Activated CD4-positive, alpha-beta T cell treated with anti-CD3 and anti-CD28 coated beads, Interleukin-2, amount 50 U/mL, for 48 hours (primary cell): ENCODE measurements at places on chromosomes 3 and 15.

DNA sequence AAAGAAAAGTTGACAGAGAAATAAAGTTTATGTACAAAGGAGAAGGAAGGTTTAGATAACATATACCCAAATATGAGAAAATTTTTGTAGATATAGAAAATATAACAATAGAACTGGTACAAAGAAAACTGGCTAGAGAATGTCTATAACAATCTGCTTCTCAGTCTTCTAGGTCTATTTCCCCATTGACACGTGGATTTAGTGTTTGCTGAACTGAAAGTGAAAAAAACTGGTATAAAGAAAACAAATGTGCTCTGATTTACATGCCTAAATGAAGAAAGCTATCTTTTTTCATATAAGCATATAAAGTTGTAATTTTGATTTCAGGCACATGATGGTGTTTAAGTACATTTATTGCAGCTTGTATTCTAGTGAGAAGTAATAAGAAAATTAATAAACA lies 9.8 kb downstream of the KCNMB2 start:
- DNase-seq = no peak

GRCh38 chr15:45486317-45486716 lies 36.2 kb downstream of the SLC30A4 start:
- no peak for DNase-seq

DNA sequence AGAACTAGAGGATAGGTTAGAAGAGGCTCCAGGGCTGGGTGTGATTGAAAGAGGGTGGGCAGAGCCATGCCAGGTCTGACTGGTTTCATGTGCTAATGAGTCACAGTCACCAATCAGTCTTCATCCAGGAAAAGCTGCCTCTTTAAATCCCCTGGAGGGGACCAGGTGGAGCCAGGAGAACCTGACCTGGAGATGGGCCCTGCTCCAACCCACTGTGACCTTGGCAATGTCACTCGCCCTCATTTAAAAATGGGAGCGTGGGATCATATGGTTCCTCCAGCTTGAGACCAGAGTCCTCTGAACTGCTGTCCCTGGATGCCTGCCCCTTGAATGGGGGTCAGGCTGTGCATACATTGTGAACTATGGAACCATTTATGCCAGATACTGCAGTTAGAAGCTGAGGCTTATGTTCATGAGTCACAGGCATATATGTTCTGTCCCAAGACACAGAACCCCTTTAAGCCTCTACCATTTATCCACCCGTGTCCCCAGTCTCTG lies 23.0 kb downstream of the HES1 start:
- DNase-seq = no peak

GRCh38 chr3:17579289-17580031 lies 163.0 kb downstream of the TBC1D5 start:
- DNase-seq = no peak

- DNase-seq = no peak
Measured at GRCh38 chr15:60941448-60941847, 287.7 kb downstream of the RORA start.

- no peak for DNase-seq
Measured at GRCh38 chr15:65375871-65376607, 1.8 kb downstream of the IGDCC3 start.

DNA sequence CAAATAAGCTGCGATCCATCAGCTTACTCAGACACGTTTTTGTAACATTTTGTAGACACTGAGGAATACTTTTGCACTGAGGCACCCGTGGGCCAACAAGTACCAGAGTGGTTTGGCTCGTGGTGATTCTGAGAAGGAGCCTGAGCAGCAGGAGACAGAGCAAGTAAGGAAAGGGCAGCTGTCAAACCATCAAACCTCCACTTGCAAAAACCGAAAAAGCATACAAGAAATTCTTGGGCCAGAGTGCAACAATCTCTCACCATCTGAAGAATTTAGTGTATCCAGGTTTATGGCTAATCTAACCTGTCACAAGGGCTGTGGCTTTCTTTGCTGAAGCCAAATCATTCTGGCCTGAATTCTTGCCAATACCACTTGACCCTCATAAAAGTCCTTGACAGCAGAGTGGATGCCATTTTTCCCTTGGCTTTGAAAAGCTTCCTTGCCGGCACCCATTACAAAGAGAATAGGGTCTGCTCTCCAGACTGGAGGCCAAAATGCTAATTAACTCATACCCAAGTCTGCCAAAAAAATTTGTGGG lies 56.7 kb downstream of the MYO1E start:
- DNase-seq = no peak

DNA sequence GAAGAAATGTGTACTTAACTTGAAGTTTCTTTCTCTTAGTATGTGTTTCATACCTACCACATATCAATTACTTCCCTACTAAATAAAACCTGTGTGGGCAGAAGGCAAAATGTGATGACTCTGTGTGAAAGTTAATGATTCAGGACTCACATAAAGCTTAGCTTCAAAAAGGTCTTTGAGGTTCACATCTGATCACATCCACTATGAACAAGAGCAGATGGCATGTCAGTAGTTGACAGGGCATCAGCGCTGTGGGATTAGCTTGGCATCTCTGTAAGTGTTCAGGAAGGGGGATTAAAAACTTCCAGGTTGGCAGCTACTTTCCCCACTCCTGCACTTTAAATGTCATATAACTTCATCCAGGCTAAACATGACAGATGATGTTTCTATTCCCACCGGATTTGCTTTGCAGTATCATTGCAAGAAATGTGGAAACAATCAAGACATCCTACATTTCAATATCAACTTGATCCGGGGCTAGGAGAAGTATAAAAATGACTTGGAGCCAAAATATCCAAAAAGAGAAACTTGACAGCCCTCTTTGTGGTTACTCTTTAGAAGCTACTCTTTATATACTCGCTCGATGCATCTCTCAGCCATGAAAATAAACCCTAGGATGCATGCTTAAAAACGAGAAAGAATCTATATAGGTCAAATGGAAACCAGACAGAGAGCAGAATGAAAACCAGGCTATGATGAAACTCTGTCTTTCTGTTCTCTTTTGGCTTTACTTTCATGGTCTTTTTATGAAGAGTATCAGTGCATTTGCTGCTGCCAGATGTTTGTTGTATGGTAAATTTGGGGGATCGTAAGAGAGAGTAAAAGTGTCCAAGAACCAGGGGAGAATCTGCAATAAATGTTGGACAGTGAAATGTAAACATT lies 273.1 kb upstream of the ALCAM start:
- no peak for DNase-seq

DNA sequence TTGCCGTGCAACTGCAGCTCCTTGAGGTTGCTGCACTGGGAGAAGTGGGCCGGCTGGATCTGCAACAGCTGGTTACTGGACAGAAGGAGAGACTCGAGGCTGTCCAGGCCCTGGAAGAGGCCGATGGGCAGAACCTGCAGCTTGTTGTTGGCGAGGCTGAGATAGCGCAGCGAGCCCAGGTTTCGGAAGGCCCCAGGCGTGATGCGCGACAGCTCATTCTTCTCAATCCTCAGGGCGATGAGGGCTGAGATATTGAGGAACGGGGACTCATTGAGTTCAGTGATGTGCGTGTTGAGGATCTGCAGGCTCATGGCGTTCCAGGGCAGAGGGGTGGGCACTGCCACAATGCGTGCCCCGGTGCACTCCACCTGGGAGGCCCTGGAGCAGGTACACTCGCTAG lies 9.0 kb downstream of the LRRC15 start:
- no peak for DNase-seq

- DNase-seq = no peak
Measured at GRCh38 chr3:184645336-184645735, 66.5 kb downstream of the MAGEF1 start.

- DNase-seq = no peak
Measured at GRCh38 chr15:66138096-66138783, 115.3 kb downstream of the MEGF11 start.

DNA sequence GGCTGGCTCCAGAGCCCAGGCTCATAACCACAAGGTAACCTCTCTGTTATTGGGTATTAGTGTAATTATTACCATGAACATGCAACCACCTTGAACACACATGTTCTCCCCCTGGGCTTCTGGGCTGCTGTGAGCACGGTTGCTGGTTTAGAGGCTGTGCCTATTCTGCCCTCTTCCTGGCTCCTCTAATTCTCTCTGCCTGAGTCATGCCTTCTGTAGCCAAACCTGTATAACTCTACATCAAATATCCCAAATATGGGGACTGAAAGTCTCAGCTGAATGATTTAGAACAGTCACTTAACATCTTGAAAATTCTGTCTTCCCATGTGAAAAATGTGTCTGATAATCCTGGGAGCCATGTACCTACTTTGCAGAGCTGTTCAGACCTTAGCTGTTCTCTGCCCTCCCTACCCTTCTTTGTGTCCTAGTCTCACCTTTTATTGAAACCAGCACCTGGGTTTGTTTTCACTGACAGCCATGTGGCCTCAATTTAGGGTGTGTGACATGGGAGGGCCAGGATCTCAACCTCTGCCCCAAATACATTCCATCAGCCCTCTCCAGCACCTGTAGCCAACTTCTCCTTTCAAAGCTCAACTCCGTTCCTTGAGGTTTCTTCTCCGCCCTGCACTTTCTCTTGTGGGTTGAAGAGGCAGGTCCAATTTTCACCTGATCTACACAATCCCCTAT lies 60.7 kb downstream of the PDZRN3 start:
- no peak for DNase-seq

- no peak for DNase-seq
Measured at GRCh38 chr15:38190501-38190900, 62.1 kb upstream of the SPRED1 start.

DNA sequence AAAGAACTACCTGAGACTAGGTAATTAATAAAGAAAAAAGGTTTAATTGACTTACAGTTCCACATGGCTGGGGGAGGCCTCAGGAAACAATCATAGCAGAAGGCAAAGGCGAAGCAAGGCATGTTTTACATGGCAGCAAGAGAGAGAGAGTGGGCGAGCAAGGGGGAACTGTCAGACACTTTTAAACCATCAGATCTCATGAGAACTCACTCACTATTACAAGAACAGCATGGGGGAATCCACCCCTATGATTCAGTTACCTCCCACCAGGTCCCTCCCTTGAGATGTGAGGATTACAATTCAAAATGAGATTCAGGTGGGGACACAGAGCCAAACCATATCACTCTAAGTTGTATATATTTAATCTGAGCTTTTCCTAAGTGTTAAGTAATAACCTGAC lies 79.0 kb upstream of the MLF1 start:
- DNase-seq = no peak

- no peak for DNase-seq
Measured at GRCh38 chr3:182180654-182181385, 469.1 kb downstream of the SOX2 start.

DNA sequence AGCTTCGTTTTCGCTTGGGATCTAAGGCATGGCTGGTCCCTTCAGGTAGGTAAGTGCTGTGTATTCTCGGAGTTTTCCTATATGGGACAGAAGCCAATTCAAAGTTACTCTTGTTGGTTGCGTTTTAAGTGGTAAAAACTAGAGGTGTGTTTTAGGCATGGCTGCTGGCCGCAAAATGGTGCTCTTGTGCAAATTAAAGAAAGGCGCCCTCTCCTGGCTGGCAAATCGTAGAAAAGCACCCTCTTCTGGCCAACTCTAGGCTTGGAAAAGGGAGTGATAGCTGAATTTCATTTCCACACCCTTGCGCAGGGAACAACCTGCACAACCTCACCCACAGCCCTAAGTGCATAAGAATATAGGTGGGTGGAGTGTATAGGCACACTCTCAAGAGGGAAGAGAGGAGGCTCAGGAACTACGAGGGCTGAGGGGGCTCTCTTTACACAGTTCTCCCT lies 23.5 kb downstream of the DRD3 start:
- peak; percentile 49 for DNase-seq

- DNase-seq = no peak
Measured at GRCh38 chr15:101105059-101105891, 146.6 kb downstream of the CHSY1 start.

DNA sequence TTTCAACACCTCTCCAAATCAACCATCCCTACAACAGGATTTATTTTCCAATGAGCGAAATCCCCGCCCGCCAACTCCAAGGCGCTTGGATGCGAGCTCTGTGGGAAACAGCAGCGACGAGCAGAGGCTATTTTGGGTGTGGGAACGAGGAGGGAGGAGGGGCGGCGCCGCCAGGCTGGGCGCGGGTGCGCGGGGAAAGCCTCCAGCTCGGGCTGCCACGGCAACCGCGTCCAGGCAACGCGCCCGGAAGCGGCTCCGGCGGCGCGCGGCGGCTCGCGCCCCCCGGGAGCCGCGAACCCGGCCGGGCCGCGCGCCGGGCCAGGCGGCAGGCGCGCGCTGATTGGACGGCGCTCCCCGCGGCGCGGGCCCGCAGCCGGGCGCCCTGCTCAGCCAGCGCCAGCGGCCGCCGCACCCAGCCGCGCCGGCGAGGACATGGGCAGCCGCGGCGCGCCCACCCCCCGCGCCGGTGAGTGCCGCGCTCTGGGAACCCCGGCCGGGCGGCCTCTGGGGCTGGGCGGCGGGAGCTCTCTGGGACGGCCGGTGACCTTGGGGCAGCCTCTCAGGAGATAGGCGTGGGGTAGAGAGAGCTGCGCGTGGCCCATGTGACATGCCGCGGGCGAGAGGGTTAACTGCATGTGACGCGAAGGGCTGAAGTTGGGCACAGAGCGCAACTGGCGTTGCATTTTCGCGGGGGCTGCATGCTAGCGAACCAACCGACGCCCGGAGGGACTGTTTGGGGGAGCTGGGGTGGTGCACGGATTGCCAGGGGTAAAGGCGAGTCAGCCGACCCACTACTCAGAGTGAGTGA lies at the start of gene FAM81A:
FAM81A (plus strand) TSS at position 370 of the 808 bp plus-strand sequence. CDS start 20,441 bp downstream, outside the sequence.
- DNase-seq = peak; percentile 49

- DNase-seq = no peak
Measured at GRCh38 chr3:150602426-150603152, 532 bp upstream of the SELENOT start.

- DNase-seq = no peak
Measured at GRCh38 chr3:79047581-79047980, 720.2 kb downstream of the ROBO1 start.

- DNase-seq = no peak
Measured at GRCh38 chr3:16407366-16407765, 106.1 kb downstream of the RFTN1 start.

DNA sequence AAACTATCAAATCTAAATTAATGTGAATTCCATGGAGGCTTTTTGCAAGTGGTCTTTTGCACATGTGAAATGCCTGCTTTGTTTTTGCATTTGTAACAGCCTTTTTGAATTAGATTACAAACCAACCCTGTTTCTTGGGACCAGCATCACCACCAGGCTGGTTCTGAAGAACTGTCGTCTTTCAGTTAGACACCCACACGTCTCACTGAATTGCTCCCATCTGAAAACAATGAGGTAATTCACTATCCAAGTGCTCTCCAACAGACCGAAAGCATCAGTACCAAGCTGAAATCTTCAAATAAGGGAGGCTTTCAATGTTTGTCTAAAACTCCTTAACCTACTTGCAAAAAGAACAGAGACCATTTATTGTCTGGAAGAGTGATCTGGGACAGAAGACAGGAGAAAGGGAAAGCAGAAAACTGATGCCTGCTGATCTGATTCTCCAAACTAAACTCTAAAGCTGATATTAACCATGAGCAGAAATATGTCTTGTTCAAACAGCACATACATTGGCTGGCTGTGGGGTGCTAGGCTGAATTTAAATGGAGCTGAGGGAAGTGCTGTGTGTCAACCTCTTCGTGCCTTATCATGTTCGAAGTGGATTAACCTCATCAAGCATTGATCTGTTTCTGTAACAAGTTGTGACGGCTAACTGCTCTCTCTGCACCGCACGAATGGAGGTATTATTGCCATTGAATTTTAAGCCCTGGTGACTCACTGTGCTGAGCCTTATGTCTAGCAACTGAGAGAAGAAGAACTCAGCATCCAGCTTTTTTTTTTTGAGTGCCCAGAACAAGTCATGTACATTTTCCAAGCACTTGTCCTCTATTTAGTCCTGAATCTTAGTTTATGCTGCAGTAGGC lies 213.7 kb upstream of the P2RY1 start:
- DNase-seq = no peak

- no peak for DNase-seq
Measured at GRCh38 chr3:59426821-59427565, 377.2 kb upstream of the CFAP20DC start.
